ENCODE measurements at places on chromosomes 7 and 10.

GRCh38 chr7:106345421-106346166 lies 60.8 kb upstream of the NAMPT start:
- no peak for DNase-seq

DNA sequence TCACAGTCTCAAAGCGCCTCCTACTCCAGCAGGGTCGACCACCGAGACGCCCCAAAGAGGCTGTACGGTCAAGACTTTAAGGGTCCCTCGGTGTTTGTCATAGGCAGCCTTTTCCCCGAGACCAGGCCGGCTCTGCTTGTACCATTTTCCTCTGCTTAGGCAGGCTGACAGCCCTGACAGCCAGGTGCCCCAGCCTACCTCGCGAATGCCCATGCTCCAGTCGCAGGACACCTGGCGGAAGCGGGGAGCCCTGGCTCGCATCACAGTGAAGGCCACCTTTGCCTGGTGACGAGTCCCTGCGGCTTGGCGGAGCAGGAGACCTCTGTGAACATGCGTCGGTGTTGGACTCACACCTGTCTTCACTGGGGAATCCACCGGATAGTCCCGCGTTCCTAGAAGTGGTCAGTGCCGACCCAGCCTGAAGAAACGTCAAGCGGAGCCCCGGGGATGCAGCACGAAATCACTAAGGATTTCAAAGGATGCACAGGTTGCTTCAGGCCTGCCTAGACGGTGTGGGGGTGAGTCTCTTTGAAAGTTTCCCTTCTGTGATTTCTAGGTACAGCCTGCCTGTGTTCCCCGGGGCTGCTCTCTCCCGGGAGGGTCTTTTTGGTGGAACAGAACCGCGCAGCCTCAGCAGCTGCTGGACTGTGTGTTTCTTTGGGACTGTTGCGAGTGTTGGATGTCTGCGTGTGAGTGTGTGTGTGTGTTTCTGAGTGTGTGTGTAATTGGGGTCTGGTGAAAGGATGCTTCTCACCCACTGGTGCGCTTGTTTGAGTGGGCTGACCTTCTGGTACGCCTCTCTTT lies 30.5 kb upstream of the ZNF273 start:
- no peak for DNase-seq

- DNase-seq: no peak
Observed at GRCh38 chr10:71395621-71396020, 1.1 kb upstream of the CDH23 start.

- no peak for DNase-seq
Observed at GRCh38 chr7:134669845-134670373, 23.3 kb downstream of the BPGM start.

DNA sequence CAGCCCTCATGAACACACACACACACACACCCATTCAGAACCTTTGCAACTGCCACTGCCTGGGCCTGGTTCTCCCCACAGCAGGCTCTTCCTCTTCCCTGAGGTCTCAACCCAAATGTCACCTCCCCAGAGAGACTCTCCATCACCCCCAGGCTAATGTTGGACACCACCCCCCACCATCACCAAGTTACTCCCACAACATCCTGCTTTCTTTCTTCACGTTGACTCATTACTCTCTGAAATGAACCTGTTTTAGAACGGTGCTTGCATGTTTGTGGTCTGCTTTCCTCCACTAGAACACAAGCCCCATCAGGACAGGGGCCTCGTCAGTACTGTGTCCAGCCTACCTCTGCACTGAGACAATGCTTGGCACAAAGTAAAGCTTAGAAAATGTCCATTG lies 16.0 kb downstream of the AFAP1L2 start:
- DNase-seq: no peak

All from hippocampal formation (tissue), 2 donors.